ENCODE measurements at places on chromosomes 6 and 20.

GRCh38 chr6:25703005-25703404 is 51.0 kb downstream of the SCGN start:
- no peak for DNase-seq

DNA sequence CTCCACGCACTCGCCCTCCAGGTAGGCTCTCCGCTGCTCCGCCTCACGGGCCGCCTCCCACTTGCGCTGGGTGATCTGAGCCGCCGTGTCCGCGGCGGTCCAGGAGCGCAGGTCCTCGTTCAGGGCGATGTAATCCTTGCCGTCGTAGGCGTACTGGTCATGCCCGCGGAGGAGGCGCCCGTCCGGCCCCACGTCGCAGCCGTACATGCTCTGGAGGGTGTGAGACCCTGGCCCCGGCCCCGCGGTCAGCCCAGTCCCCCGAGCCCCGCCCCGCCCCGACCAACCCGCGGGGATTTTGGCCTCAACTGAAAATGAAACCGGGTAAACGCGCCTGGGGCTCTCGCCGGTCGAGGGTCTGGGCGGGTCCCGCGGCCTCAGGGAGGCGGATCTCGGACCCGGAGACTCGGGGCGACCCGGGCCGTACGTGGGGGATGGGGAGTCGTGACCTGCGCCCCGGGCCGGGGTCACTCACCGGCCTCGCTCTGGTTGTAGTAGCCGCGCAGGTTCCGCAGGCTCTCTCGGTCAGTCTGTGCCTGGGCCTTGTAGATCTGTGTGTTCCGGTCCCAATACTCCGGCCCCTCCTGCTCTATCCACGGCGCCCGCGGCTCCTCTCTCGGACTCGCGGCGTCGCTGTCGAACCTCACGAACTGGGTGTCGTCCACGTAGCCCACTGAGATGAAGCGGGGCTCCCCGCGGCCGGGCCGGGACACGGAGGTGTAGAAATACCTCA is 598 bp downstream of the HLA-B start:
- no peak for DNase-seq

GRCh38 chr20:46349742-46350056 is 41.4 kb upstream of the CDH22 start:
- DNase-seq: no peak

DNA sequence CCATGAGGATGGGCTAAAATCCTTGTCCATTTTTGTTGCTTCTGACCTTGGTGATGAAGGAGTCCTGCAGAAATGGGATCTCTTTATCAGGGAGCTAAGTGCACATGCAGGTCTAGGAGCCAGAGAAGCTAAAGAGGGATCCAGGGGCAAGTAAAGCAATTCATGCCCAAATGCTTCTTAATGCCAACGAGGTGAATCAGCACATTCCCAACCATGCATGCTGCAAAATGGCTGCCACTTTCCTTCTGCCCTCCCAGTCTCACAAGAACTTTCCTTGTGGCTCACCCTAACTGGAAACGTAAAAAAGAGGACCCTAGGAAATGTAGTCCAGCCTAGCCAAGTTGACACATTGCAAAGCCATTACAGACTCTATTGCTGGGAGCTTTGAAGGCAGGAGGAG is 298.4 kb downstream of the MAFB start:
- DNase-seq: no peak

- DNase-seq: no peak
Measured at GRCh38 chr6:88238065-88238464, 71.9 kb upstream of the CNR1 start.

DNA sequence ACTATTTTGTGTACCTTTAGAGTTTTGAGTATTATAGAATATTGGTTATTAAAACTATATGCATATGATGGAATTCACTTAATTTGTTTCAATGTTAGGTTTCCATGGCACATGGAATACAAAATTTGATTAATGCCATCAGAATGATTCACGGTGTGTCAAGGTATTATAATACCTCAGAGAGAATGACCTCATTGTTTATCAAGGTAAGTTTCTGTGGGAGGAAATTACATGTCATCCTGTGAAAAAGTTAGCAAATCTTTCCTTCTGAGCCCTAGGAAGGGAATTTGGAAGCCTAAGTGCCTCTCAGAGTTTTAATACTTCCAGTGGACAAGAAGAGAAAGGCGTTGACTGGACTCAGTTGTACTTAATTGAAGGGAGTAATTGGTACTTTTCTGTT is 40.8 kb downstream of the DNAH8 start:
- no peak for DNase-seq

DNA sequence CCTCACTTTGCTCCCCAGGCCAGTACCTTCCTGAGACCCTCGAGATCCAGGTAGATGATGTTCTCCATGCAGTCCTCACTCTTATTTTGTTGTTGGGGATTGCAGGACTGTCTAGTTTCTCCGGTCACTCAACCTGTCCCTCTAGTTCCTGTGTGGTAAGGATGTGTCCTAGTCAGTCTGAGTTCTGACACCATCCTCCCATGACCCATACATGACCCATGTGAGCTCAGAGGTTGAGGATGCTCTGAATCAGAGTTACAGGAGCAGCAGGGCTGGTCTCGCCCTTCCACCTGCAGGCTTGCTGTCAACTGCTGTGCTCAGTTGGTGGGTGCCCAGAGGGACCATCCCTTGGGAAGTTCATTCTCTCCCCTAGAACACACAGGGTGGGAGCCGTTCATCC is 11.9 kb upstream of the CST8 start:
- no peak for DNase-seq

DNA sequence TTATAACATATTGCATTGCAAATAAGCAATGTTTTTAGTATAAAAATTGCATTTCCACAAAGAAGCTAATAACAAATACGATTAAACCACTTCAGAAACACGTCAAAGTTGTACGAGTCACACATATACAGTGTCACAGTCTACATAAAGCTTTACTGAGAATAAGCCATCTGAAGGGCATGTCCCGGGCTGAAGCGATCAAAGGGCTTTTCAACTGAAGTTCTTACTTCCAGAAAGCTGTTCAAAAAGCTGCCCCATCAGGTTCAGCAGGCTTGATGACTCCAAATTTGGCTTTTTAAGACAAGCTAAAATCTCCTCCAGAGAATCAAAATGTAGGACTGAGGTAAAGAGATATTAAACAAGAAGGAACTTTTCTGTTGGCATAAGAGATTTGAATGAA is 37.5 kb upstream of the HAO1 start:
- DNase-seq: no peak

DNA sequence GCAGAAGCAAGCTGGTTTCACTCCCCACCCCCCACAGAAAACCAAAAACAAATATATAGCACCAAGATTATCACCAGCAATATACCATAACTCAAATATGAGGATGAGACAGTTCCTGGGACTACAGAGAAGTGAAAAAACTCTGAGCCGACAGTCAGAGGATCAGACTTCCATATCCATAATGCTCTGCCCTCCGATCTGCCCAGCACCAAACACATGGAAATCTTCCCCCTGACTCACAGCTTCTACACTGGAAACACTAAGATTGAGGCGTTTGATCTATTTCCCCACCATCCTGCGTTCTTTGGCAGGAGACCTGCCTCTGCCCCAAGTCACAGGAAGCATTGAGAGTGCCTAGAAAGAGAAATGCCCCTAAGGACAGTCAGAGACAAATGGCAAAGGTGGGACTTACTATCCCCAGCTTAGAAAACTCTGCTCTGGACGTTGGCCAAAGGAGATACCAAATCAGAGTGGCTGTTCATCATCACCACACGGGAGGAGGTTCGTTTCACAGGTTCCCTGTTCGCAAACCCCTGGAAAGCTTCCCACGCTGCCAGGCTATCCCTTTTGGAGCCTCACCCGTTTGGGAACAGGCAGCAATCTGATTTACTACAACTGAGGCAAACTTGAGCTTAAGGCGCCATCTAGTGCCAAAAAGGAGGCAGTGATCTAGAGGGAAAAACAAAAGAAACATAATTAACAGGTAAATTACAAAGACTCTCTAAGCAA is 48.7 kb upstream of the SRSF6 start:
- peak; percentile 2 for DNase-seq

DNA sequence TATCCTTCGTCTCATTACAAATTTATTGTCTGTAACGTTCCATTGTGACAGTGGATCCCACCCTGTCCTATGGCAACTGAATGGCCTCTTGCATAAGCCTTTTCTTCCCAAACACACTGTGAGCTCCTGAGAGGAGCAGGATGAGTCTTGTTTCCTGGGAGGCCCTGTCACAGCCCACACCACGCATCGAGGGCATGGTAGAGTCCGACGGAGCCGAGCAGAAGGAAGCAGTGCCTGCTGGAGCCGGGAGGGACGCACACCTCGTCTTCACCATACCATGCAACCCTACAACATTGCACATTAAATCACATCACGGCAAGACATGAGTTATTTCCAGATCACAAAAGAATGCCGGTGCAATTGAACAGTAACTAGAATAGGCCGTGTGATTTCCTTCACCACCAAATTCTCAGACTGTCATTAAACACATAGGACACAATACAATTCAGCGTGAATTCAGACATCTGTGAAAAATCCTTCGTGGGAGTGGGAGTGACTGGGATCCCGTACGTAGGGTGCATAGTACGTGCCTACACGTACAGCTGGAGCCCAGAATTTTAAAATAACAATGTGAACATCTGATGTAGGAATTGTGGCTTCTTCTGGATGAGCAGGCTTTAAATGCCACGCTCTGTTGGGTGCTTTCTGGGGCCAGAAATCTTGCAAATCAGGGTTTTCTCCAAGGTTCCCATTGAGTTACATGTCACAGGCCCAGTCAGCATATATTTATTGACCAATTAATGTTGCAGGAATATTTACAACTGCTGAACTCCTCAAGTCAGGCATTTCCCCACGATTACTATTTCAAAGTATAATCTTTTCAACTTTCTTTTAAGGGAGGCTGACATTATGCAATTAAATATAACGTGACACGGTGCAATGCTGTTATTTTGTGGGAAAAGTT is 201.8 kb downstream of the TTLL2 start:
- no peak for DNase-seq

GRCh38 chr6:124882579-124883393 is 79.5 kb upstream of the RNF217 start:
- no peak for DNase-seq

- DNase-seq: no peak
Measured at GRCh38 chr6:169986171-169986847, 234.9 kb downstream of the ERMARD start.

- DNase-seq: no peak
Measured at GRCh38 chr20:23425129-23425528, 3.8 kb upstream of the NAPB start.

- no peak for DNase-seq
Measured at GRCh38 chr6:27667657-27668441, 194.9 kb upstream of the ZNF184 start.

- DNase-seq: no peak
Measured at GRCh38 chr20:33702861-33703260, 16.7 kb upstream of the E2F1 start.

DNA sequence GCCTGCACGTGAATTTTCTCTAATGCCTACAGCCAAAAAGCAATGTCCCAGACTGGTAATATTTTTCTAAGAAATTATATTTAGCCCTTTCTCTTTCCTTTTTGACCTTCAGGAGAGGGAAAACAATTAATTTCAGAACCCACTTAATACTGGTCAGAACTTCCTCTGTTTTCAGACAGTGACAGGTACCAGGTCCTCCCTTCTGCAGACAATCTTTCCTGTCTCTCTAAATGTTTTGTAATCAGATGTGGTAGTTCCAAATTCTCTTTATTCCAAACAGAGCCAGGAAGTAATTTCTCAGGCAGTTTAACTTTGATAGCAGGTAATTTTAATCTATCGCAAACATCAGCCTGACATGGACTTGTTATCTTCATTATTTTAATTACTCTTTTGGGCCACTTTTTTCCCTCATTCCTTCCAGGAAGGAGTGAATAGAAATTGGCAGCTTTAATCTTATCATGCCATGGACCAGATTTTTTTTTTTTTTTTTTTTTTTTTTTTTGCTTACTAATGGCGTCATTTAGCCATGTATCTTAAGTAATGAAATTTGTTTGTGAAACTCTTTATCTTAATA is 348.6 kb upstream of the SOX4 start:
- no peak for DNase-seq

DNA sequence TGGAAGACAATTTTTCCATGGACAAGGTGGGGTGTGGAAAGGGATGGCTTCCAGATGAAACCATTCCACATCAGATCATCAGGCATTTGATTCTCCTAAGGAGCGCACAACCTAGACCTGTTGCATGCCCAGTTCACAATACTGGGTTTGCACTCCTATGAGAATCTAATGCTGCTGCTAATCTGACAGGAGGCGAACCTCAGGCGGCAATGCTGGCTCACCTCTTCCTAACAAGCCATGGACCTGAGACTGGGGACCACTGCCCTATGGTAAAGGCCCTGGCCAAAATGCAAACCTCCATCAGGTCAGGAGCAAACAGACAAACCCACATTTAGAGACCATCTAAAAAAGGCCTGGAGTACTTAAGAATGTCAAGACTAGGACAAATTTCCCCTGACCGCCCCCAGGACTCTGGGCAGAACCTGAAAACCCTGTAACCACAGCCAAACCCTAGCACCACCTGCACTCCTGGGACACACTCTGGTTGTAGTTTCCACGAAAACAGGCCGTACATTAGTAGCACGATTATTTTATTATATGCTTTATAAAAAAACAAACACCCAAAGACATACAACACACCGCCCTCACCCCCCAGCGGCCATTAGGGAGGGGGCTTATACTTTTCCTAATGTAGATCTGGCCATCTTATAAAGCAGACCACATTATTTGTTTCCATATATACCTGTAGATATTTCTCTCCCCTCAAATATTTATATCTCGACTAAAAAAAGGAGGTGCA is 27.3 kb downstream of the SNX5 start:
- no peak for DNase-seq

- DNase-seq: no peak
Measured at GRCh38 chr6:31744422-31744821, 4.6 kb downstream of the MSH5 start.

GRCh38 chr6:100554228-100554627 is 89.5 kb upstream of the SIM1 start:
- no peak for DNase-seq

GRCh38 chr6:42224222-42225028 is 6.8 kb upstream of the MRPS10 start:
- DNase-seq: no peak

Data from activated T-cell treated with anti-CD3 and anti-CD28 coated beads for 48 hours (primary cell).